ENCODE measurements at places on chromosomes 7 and 10. TPM values are rescaled to one million over a fixed set of nuclear protein-coding genes. Genes with fewer than 3 reads are reported as not detected.

DNA sequence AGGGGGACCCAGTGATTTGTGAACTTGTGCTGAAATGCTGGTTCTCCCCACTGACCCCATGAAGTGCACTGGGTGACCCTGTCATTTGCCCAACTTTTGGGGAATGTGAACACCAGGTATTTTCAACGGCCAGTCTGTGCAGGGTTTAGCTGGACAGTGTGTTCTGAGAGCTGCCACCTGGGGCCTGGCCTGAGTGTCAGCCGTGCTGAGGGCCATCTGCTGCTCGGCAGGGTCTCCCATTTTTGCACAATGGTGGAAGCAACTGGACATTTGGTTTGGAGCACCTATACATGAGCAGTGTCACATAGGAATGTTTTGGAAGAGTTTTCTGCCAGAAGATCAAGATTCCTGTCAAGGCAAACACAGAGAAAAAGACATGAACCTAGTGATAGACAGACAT, 5.2 kb downstream of the CHN2 start:
- ATAC-seq, result no peak

The BLNK gene
- not detected for total RNA-seq

DNA sequence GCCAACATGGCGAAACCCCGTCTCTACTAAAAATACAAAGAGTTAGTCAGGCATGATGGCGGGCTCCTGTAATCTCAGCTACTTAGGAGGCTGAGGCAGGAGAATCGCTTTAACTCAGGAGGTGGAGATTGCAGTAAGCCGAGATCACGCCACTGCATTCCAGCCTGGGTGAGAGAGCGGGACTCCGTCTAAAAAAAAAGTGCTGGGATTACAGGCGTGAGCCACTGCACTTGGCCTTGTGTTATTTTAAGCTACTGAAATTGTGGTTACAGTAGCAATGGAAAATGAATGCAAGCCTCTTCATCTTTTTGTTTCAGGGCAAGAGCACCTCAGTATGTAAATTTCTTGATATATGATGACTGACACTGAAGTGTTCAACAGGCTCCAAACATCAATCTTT, 106.4 kb upstream of the IMMP2L start:
- ATAC-seq, result no peak

The ANXA8 gene
- total RNA-seq, result not detected

GRCh38 chr10:124736491-124737136, 7.6 kb downstream of the FAM53B start:
- no peak for ATAC-seq

The ZNF783 gene
- total RNA-seq, result 17.3 TPM

The KAT6B gene
- 20.5 TPM for total RNA-seq

The CLIP2 gene
- 1.6 TPM for total RNA-seq

DNA sequence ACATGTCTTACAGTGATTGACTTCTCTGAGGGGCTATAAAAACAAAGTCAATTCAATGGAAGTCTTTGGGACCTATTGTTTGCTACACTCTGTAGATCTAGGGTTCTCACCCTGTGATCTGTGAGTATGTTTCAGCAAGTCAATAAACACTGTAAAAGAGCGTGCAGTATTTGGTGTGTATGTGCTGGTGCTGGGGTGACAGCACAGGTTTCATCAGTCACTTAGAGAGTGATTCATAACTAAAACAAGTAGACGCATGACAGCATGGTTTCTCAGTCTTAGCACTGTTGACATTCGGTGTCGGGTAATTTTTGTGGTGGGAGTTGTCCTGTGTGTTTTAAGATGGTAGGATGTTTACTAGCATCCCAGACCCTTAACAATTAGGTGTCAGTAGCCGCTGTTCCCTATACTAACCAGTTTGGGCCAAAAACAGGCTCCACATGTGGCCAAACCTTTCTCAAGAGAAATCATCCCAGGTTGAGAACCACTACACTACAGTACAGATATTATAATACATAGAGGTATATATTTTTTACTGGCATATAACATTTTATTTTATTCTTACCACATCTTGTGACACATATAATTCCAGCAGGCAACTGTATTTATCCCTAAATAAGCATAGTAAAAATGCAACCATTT, 411.8 kb downstream of the ARL4A start:
- ATAC-seq, result peak; percentile 99

GRCh38 chr7:158127241-158127640, 460.4 kb downstream of the PTPRN2 start:
- ATAC-seq, result no peak

GRCh38 chr10:22714479-22715289, at the start of gene PIP4K2A:
PIP4K2A (minus strand) TSS chr10:22714578; CDS start chr10:22714326, 252 bp downstream.
- peak; percentile 85 for ATAC-seq

DNA sequence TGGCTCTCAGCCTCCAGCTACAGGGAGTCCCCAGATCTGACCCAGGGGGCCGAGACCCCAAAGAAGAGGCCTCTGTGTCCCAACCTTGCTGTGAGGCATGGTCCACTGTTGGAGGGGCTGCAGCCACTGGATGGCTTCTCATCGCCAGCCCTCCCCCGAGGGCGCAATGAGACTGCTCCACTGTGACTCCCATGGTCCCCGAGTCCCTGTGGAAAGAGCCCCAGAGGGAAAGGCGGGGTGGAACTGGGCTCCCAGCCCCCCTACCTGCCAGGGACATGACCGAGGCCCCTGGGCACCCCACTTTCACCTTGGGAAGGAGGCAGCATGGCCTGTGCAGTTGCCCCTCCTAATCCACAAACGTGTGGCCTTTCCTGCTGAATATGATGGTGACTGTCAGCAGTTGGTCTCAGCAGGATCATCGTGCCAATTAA, 33.5 kb upstream of the RET start:
- no peak for ATAC-seq

DNA sequence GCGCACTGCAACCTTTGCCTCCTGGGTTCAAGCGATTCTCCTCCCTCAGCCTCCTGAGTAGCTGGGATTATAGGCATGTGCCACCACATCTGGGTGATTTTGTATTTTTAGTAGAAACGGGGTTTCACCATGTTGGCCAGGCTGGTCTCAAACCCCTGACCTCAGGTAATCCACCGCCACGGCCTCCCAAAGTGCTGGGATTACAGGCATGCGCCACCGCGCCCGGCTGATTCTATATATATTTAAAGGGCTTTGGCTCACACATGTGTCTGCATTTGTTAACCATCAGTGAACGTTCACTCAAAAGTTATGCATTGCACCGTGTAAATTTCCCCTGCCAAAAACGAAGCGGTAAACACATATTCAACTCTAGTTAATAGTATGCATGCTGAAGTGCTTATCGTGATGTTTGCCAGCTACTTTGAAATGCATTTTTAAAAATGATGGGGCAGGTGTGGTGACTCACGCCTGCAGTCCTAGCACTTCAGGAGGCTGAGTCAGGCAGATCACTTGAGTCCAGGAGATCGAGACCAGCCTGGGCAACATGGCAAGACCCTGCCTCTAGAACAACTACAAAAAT, 17.7 kb upstream of the WIPI2 start:
- no peak for ATAC-seq

DNA sequence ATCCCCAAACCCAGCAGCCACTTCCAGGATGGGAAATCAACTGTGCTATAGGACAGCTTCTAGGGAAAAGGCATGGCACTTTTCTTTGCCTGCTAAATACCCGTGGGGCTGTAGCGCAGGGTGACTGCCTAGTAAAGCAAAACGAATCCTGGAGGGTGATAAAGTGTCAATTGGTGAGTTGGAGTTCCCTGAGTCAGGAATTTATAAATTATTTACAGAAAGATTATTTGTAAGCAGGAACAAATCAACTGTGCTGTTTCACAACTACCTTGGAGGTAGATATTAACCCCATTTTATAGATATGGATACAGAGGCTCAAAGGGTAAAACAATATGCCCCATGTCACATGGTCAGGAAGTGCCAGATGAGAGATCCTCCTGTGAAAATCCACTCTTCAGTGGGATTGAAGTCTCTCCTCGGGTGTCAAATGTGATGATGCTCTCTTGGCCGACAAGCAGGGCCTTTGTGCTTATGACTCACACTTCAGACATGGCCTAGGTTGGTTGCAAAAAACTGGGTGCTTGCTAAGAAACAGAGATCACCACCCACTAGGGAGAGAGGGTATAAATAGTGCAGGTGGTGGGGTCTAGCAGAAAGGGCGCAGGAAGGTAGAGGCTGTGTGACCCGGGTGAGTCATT, 383.2 kb upstream of the ZMIZ1 start:
- ATAC-seq, result no peak

DNA sequence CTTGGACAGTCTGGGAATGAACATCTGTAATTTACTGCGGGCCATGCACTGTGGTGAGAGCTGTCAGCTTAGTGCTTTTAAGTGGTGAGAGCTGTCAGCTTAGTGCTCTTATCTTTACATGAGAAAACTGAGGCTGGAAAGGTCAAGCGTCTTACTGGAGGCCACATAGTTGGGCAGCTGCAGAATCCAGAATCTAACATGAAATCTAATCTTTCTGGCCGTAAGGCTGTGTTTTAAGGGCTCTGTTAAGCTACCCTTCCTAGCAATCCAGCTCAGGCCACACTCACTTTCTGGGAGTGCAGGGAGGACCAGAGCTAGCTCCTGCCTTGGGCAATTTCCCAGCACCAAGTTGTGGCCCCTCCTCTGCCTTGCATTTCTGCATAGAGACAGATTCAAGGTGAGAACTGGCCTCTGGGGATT, 70.2 kb downstream of the SORCS3 start:
- no peak for ATAC-seq

The MRLN gene
- total RNA-seq, result not detected

The CD36 gene
- not detected for total RNA-seq

The PDZD7 gene
- total RNA-seq, result 0.48 TPM

GRCh38 chr7:102415685-102416225, 17.6 kb upstream of the ORAI2 start:
- peak; percentile 84 for ATAC-seq

The HOXA9 gene
- total RNA-seq, result not detected

The CNTNAP2 gene
- not detected for total RNA-seq

The NUPR2 gene
- total RNA-seq, result not detected

GRCh38 chr10:55631071-55631654, 729.9 kb downstream of the ZWINT start:
- no peak for ATAC-seq

DNA sequence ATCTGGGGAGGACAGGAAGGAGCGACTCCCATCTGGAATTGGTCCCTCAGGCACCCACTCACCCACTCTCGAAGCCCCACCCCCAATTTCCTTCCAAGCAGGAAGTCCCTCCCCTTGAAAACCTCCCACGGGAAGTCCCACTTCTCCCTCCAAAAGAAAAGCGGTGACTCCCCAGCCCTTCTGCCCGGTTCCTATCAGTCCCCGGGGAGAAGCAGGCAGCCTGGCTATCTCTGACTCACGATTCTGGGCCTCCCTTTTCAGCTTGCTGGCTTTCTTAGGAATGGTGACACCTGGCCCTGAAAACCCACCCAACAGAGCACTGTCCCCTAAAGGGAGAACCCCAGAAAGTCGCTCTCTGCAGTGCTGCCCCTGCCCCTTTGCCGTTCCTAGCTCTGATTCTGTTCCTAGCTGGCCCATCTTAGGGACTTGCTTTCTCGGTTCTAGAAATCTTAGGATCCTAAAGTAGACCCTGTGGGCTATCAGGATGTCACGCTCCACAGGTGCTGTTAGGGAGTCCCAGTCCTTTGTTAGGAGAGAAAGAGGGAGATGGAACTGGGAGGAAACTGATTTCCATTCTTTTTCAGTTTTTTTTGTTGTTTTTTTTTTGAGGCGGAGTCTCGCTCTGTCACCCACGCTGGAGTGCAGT, 6.0 kb downstream of the TSC22D4 start:
- peak; percentile 9 for ATAC-seq

- no peak for ATAC-seq
Measured at GRCh38 chr7:158083526-158084310, 503.9 kb downstream of the PTPRN2 start.

The CDC14C gene
- not detected for total RNA-seq

- no peak for ATAC-seq
Measured at GRCh38 chr10:44966816-44967509, 7.4 kb downstream of the RASSF4 start.

The FAM25G gene
- not detected for total RNA-seq

DNA sequence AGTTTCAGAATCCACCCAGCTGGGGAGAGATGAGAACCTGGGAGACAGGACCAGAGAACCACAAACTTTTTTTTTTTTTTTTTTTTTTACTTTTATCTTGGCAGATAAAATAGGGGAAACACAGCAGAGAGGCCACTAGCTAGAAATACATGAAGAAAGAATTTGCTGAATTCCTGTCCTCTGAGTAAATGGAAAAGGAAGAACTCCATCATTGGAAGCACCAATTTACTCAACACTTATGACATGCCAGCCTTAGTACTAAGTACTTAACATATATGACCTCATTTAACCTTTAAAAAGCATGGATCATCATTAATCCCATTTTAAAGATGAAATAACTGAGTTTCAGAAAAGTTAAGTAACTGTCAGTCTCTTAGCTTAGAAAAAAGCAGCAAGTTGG, 343.0 kb upstream of the NPSR1 start:
- no peak for ATAC-seq

The WIPF3 gene
- not detected for total RNA-seq

- ATAC-seq, result no peak
Measured at GRCh38 chr10:85175635-85176034, 847.2 kb downstream of the CCSER2 start.

- ATAC-seq, result no peak
Measured at GRCh38 chr7:112547916-112548315, 67.1 kb downstream of the LSMEM1 start.

The LRRTM3 gene
- 0.17 TPM for total RNA-seq

The PRPS1L1 gene
- total RNA-seq, result not detected

DNA sequence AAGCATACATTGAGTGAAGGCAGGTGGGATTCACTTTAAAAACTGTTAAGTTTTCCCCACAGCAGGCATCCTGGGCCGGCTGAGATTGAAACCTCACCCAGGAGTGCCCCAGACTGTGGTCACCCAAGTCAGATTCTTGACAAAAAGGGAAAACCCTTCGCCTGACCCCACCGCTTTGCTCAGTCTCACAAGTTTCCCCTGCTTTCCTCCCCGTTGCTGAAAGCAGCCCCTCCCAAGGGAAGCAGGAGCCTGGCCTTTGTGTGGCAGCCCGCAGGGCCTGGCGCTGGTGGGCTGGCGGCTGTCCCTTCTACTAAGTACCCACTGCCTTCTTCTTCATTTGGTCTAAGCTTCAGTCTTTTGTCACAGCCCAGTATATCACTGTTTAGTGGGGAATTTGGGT, 16.0 kb downstream of the RNF32 start:
- ATAC-seq, result no peak

DNA sequence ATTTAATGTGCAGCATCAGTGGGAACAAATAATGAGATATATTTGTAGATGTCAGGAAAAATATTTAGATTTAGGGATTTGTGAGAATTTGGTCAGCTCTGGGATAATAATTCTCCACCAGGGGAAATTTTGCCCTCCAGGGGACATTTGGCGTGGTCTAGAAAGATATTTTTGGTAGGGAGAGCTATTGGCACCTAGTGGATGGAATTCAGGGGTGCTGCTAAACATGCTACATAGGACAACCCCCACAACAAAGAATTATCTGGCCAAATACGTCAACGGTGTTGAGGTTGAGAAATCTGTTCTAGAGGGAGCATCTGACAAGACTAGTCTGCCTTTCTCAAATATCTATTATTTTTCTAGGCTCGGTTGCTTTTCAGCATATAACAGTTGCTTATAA, 2.1 kb downstream of the ADK start:
- no peak for ATAC-seq

GRCh38 chr10:100364735-100365391, 17.8 kb downstream of the SCD start:
- ATAC-seq, result peak; percentile 18

The CARD11 gene
- 112 TPM for total RNA-seq

The CYP2C19 gene
- 0.16 TPM for total RNA-seq

GRCh38 chr7:143042159-143042789, 9.9 kb upstream of the OR6V1 start:
- ATAC-seq, result no peak

All from activated T-helper 17 cell treated with anti-CD3 and anti-CD28 coated beads, Interleukin-2, amount 50 U/mL, for 72 hours (primary cell).